ENCODE measurements at places on chromosomes 6 and 20.

- peak; percentile 71 for DNase-seq
Observed at GRCh38 chr20:32521780-32522525, 63.2 kb downstream of the NOL4L start.

DNA sequence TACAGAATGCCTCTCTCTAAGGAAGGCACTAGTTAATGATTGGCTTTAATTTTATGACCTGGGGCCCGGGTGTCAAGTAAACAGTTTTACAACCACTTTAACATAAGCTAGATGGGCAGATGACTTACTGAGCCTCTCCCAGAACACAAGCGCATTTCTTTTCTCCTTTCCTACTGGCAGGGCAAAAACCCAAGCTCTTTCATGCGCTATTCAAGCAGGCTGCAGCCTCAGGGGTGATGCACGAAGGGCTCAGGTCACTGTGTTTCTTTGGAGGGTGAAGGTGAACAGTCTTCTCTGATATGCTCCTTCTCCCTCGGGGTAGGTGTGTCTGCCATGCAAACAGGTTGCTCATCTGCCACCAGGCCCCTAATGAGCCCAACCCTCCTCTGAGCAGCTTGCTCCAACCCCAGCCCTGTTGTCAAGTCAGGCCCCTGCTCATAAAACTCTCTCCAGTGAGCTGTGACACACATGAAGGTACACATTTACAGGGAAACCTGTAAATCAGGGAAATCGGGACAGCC, 73.5 kb upstream of the CDH4 start:
- no peak for DNase-seq

DNA sequence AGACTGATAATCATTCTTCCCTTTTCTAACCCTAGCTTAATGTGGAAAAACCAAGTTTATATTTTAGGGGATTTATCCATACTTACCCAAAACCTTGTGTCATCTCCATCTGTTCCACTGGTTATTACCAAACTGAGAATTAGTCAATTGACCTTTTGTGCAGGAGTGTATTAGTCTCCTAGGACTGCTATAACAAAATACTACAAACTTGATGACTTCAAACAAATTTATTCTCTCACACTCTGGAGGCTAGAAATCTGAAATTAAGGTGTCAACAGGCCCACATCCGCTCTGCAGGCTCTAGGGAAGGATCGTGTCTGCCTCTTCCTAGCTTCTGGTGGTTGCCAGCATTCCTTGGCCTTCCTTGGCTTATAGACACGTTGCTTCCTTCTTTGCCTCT, 12.7 kb upstream of the GMDS start:
- DNase-seq: no peak

DNA sequence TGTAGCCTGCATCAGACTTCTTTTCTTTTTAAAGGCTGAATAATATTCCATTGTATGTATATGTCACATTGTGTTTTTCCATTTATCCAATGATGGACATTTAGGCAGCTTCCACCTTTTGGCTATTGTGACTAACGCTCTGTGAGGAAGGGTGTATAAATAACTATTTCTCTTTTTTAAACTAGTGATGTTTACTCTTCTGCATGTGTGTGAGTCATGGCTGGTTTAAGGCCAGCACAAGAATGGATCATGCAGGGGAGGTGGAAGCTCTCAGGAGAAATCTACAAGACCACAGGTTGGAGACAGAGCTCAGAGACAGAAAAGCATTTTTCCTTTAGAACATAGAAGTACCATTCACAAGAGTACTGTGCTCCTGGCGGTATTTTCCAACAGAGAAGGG, 307.2 kb downstream of the SOX4 start:
- no peak for DNase-seq

DNA sequence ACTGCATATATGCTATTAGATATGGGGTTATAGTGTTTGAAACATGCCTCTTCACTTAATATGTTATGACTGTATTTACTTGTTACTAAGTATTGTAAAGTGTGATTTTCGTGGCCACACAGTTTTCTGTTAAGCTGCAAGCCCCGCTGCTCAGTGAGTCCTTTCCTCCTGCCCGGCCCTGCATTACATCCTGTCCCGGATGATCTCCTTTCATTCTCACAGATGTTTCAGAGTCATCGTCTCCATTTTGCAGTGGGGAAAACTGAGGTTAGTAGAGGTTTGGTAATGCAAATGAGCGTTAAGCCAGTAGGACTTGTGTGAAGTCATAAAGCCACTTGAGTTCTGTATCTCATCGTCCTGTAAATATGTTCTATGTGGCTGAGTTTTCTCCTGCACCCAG, 155.5 kb downstream of the CFAP61 start:
- DNase-seq: no peak

- DNase-seq: no peak
Observed at GRCh38 chr6:41599015-41599851, 39.0 kb upstream of the MDFI start.

- no peak for DNase-seq
Observed at GRCh38 chr6:32608362-32608761, 18.7 kb upstream of the HLA-DRB1 start.

Measured in activated naive CD8-positive, alpha-beta T cell treated with anti-CD3 and anti-CD28 coated beads for 36 hours (primary cell).